ENCODE measurements at places on chromosomes 3 and 15.
A peak's percentile ranks its signal among the peaks of the same experiment; 100 is the strongest.

DNA sequence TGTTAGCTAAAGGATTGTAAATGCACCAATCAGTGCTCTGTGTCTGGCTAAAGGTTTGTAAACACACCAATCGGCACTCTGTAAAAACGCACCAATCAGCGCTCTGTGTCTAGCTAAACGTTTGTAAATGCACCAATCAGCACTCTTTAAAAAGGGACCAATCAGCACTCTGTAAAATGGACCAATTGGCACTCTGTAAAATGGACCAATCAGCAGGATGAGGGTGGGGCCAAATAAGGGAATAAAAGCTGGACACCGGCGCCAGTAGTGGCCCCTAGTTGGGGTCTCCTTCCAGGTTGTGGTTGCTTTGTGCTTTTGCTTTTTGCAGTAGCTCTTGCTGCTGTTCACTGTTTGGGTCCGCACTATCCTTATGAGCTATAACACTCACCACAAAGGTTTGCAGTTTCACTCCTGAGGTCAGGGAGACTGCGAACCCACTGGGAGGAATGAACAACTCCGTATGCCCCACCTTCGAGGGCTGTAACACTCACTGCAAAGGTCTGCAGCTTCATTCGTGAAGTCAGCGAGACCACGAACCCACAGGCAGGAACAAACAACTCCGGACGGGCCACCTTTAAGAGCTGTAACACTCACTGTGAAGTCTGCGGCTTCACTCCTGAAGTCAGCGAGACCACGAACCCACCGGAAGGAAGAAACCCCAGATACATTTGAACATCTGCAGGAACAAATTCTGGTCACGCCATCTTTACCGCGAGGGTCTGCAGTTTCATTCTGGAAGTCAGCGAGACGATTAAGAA lies 1.1 kb upstream of the SUCLG2 start:
- no peak for DNase-seq

GRCh38 chr3:100001526-100002270 lies 112.6 kb downstream of the FILIP1L start:
- peak; percentile 20 for DNase-seq

DNA sequence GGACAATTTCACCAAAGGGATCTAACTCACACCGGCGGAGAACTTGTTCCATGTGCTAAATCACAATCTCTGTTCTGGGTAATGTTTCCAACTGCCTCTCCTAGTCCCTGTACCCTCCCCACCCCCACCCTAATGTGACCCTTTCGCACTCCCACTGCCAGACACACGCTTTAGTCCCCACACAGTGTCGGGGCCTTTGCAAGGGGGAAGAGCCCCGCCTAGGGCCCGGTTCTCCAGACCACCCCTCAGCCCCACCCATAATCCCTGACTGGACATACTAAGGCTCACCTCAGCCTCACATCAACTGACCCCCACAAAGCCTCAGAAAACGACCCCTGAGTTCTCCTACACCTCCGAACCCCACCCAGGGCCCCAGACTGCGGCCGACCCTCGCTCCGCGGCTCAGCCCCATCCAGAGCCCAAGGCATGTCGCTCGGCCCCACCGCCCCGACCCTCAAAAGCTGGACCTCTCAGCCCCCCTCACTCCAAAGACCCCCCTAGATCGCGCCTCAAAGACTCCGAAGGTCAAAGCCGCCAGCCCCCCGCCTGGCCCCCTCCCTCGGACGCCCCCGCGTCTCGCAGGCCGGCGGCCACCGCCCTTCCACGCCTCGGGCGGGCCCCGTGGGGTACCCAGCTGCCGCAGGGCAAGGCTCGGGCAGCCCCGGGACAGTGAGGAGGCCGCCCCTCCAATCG lies 72.0 kb upstream of the MAP4 start:
- DNase-seq = no peak

DNA sequence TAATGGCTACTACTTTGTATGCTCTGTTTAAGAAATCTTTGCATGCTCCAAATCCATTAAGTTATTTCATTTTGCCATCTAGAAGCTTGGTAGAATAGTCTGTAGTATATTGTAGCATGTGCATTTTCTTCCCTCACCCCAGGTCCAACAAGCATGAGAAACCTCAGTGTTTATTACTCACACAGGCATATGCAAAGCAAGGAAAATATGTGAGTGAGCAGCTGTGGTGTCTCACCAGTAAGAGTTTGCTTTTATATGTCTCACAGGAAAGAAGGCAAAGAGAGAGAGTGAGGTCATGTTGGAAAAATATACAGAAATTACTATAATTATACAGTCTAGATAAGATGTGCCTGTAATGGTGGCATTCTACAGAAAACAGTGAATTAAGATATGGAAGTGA lies 312.5 kb downstream of the C3orf38 start:
- no peak for DNase-seq

DNA sequence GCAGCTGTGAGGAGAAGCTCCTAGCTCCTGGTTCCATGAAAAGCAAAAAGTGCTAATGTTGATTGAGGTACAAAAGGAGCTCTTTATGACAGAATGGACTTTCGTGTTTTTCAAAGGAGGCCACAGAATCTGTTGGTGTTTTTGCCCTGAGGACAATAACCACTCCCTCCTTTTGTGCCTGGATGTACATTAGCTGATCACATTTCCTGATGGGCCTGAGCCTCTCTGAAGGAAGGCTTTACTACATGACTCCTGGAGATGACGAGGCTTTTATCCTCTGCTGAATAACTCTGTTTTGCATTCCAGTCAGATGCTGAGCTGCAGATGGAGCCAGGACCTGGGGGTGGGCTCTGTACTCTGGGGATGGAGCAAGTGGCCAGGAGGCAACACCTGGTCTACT lies 301.9 kb downstream of the CACNA2D3 start:
- peak; percentile 40 for DNase-seq

DNA sequence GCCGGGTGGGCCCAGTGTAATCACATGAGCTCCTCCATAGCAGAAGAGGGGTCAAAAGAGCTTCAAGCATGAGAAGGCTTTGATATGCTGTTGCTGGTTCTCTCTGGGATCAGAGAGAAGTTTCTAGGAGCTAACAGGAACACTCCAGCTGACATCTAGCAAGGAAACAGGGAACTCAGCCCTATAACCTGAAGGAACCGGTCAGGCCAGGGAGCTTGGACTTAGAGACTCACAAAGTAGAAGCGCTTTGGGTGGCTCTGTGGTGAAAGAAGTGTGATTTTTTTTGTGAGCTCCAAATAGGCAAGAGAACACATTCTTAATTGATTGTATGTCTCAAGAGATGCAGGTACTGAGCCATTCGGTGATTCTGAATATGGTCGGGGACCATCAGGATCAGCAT lies 26.2 kb upstream of the EPHB1 start:
- no peak for DNase-seq

DNA sequence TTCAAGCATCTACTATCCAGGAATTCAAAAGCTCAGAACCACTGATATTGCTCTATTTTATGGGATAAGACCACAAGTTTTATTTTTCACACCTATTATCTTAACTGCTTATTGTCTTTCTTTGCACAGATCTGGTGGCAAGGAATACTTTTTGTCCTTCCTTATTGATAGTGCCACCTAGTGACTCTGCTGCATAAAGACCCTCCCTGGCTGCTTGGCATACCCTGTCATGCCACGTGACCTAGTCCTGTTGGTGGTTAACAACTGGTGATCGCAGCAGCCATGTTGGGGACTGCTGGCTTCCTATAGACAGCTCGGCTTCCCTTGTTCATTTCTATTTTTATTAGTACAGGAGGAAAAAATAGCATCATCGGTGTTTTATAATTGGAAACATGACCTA lies 236.3 kb downstream of the MEX3B start:
- DNase-seq = no peak

DNA sequence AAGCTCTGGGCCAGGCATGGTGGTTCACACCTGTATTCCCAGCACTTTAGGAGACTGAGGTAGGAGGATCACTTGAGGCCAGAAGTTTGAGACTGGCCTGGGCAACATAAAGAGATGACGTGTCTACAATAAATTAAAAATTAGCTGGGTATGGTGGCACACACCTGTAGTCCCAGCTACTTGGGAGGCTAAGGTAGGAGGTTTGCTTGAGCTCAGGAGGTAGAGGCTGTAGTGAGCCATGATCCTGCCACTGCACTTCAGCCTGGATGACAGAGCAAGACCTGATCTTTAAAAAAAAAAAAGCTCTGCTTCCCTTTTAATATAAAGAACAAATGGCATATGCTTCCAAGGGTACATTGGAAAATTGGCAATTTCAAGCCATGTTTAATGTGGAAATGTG lies 46.7 kb downstream of the FNDC3B start:
- DNase-seq = no peak

GRCh38 chr15:88907111-88907510 lies 6.1 kb downstream of the MFGE8 start:
- no peak for DNase-seq

GRCh38 chr15:100241572-100242482 lies 99.9 kb downstream of the ADAMTS17 start:
- no peak for DNase-seq

GRCh38 chr3:13568515-13569028 lies 19.6 kb downstream of the FBLN2 start:
- no peak for DNase-seq

DNA sequence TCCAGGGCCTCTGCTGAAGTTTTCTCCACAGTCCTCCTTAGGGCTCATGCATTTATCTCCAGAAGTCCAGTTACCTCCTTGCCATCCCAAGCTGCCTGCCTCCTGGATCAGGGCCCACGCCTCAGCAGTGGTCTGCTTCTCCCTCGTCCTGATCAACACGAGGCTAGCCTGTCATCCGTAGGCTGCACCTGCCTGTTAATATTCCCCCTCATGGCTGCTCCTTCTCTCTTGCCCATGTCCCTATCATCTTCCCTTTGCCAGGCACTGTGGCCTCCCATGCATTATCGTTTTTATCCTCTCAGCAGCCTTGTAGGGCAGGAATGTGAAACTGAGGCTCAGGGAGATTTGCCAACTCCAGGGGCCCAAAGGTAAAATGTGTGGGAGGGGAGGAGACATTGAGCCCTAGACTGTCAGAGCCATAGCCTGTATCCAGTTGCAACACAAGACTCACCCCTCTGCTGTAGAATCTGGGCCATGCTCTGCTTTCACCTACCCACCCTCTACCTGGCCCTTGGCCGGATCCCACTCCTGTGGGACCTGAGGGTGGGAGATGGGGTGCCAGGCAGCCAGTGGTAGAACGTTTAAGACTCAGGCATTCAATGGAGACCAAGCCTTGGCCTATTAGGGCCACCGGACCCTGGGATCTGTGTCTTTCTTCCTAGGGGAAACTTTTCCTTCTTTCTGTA lies 4.6 kb downstream of the GRM2 start:
- DNase-seq = no peak

GRCh38 chr3:193330555-193331204 lies 47.9 kb downstream of the ATP13A5 start:
- DNase-seq = no peak

DNA sequence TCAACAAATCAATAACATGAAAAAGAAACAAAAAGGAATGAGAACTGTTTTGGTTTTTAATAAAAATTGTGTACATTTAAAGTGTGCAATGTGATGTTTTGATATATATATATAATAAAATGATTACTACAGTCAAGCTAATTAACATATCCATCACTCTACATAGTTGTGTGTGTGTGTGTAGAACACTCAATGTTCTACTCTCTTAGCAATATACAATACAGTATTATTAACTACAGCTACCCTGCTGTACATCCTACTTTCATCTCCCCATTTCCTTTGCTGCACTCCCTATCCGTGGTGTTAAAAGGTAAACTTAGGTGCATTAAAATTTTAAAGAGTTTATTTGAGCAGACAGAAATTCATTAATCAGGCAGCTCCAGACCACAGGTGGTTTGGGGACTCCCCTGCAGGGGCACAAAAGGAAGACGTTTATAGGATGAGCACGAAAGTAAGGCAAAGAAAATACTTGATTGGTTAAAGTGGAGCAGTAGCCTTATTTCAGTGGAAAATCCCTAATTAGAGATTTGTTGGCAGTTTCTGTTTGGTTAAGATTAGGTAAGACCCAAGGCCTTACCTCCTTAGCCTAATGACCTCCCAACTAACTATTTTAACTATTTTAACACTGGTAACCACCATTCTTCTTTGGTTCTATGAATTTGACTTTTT lies 61.8 kb upstream of the SNRK start:
- no peak for DNase-seq

- DNase-seq = no peak
Measured at GRCh38 chr3:142857056-142857455, 31.8 kb downstream of the PCOLCE2 start.

GRCh38 chr3:37988931-37989525 lies 1.6 kb upstream of the VILL start:
- DNase-seq = no peak

DNA sequence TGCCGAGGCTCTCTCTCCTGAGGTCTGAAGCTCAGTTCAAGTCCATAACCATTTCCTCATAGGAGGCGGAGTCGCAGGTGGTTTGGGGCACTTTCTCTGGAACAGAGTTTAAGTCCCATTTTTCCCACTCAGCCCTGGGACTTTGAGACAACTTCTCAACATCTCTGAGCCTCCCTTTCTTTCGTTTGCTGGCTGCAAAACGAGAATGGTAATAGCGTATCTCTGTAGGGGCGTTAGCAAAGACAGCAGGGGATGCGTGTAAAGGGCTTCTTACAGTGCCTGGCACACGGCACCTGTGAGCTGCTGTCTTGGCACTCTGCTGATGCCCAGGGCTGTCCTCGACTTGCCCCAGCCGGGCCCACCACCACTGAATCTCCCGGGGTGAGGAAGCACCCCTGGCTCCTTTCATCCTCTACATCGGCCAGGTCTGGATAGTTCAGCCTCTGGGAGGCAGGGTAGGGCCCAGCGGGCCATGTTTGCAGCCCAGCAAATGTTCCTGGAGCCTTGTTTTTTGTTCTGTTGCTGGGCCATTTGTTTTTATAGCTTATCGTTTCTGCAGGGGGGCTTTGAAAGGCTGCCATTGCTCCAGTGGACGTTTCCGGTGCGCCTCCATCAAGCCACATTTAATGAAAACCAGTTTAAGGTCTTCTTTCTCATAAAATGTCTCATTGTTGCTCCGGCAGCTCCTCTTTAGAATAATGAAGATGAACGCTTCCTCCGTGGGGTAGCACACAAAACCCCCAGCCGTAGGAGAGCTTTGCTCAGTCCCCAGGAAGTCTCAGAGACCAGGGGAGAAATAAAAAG lies 60.0 kb upstream of the WNT5A start:
- DNase-seq = peak; percentile 13

GRCh38 chr15:63502843-63503738 lies 1.3 kb upstream of the USP3 start:
- no peak for DNase-seq

- DNase-seq = no peak
Measured at GRCh38 chr15:81297603-81298575, 26.1 kb downstream of the STARD5 start.

GRCh38 chr3:82927309-82928253 lies 1166.1 kb upstream of the GBE1 start:
- no peak for DNase-seq

DNA sequence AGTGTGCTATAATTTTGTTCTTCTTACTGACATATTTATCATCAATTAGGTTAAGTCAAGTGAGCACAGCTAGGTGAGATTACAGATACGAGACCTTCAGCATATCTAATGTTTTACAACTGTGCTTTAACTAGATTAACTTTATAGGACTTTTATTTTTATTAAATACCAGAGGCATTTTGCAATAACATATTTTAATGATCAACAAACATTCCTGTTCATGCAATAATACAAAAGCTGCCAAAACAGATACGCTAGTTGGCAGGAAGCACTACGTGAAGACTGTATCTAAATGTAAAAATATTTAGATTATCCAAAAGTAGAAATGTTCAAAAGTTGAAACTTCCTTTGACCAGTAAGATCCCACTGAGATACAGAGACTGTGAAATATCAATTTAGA lies 139.1 kb downstream of the CBLB start:
- DNase-seq = no peak

Data from NCI-H2081 treated with DMSO at 0.1 percent for 48 hours (cell line).